Peyer's patch (tissue), 4 donors: ENCODE measurements at places on chromosomes 2 and 18. TPM values are rescaled to one million over a fixed set of nuclear protein-coding genes. Genes with fewer than 3 reads are reported as not detected.

SH3RF3 gene
- total RNA-seq: 5.0 TPM

FOXD4L1 gene
- total RNA-seq: not detected

GRCh38 chr18:42298759-42299675 lies 344.0 kb downstream of the PIK3C3 start:
- peak; percentile 65 for DNase-seq

- DNase-seq: no peak
These were observed 74.9 kb downstream of the USP34 start for GRCh38 chr2:61396005-61396404.

CABLES1 gene
- 28.5 TPM for total RNA-seq

TMEM200C gene
- total RNA-seq: 0.13 TPM

DNA sequence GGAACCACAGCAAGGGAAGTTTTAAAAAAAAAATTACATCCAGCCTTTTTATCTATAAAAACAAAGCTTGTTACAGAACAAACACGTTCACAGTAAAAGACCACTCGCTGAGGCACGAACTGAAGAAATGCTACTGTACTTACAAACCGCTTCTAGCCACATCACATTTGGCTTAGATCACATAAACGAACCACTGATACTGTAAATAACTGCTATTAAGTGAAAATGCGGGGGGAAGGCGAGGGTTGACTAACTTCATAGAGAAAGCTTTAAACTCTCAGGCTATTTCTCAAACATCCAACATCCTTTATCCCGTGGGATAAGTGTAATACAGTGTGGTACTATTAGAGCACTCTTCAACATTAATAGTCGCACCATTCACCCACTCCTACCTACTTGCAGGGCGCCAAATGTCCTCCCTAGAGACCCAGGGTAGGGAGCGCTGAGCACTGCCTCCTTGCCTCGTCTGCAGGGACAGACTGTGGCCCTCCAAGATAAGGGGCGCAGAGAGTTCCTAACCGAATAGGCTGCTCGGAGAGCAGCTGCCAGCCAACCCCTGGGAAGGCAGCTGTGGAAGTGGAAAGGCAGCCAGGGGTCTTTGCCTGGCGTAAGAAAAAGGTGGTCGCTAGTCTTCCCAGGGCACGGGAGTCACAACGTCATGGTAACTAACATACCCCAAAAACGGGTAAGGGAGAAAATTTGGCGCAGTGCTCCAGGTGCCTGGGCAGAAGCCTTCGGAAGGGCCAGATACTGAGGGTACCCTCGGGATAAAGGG lies 854 bp downstream of the GPR155 start:
- peak; percentile 56 for DNase-seq

DNA sequence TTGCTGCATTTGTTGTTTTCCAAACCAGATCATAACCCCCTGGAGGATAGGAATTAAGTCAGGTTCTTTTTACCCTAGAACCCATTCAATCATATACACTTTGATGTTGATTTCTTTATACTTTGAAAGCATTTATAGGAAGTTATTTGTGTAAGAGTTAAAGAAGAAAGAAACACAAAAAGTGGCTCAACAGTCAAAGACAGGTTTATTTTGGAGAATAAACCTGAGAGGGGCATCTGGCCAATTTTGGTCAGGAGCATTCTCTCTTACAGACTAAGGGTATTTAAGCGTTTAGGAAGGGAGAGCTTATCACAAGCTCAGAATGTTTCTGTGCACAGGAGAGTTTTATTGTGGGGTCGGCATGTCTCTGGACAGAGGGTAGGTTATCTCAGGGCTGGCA lies 398.0 kb downstream of the SPAG16 start:
- DNase-seq: no peak

DNA sequence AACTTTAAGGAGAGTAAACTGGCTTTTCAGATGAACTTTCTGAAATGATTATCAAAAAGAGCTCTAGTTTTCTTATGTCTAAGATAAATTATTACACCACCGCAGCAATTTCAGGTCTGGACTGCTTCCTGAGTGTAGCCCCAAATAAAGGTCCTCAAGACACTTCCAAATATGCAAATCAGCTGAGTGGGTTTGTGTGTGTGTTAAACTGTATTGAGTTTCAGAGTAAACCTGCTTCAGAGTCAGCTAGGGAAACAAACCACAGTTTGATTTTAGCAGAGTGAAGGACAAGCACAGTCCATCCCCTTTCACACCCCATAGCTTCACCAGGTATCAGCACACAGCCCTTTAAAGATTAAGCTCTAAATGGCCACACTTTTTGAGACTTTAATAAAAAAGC lies 168.7 kb downstream of the NRXN1 start:
- no peak for DNase-seq

DNA sequence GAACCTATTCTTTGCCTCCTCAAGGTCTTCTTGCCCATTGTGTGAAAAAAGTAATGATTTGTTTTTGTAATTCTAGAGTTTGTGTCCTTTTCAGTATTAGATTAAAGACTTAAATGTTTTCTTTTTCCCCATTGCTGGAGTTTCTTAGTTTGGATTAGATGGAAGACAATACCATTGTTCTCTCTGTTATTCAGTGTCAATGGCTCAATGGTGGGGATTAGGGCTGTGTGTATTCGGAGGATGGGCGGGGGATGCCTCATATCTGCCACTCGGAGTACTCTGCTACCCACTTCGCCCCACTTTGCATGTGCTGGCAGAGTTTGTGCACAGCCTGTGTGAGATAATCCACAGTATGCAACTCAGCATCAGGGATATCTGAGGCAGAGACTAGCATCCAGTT lies 90.1 kb downstream of the KLHL29 start:
- DNase-seq: peak; percentile 6

INHBB gene
- total RNA-seq: 0.95 TPM

GRCh38 chr2:49831698-49832367 lies 677.5 kb upstream of the FSHR start:
- no peak for DNase-seq

TUBA4B gene
- not detected for total RNA-seq

- DNase-seq: no peak
These were observed 44.7 kb downstream of the CMPK2 start for GRCh38 chr2:6820903-6821584.

DNA sequence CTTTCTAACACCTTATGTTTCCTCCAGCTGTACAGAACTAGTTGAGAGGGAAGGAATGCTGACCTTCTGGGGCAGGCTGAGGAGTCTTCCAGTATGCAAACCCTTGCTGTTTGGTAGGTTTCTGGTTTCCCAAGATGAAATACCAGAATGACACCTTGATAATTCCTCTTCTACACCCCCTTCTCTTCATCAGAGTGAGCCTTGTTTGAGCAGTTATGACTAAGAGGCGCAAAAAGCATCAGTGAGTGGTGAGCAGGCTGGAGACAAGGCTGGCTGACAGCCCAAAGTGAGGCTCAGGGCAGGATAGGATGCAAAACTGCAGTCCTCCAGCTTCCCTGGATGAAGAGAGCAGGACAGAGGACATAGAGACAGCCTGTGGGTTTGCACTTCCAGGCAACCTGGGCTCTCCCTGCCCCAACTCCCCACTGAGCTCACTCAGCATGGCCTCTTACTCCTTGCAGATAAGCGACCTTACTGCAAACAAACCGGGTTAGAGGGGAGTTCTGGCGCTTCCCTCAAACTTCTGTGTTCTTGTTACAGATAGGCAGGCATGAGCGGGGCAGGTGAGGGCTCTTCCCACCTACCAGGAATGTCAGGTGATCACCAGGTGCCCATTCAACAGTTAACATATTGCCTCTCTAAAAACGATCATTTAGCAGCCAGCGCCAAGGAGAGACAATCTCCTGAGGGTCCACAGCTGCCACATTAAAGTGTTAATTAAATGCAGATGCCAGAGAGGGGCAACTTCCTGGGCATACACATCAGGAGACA lies 5.4 kb downstream of the MPPE1 start:
- DNase-seq: no peak

CNTNAP5 gene
- not detected for total RNA-seq

GRCh38 chr2:113212245-113213060 lies 38.7 kb downstream of the PSD4 start:
- no peak for DNase-seq

DNA sequence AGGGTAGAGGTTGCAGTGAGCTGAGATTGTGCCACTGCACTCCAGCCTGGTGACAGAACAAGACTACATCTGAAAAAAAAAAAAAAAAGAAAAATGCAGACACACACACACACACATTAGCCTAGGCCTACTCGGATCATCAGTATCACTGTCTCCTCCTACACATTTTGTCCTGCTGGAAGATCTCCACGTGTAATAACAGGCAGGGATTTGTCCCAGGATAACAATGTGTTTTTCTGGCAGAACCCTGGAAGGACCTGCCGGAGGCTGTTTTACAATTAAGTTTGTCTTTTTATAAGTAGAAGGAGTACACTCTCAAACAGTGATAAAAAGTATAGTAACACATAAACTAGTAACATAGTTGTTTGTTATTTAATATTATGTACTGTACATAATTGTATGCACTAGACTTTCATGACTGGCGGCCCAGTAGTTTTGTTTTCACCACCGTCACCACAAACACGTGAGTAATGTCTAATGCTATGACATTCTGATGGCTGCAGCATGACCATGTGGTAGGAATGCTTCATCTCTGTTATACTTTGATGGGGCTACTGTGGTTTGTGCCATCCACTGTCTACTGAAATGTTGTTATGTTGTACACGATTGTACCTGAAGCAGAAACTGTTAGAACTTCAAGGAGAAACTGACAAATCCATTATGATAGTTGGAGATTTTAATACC lies 130.6 kb downstream of the ATP9B start:
- DNase-seq: no peak

RIT2 gene
- total RNA-seq: not detected

GRCh38 chr2:145688156-145688555 lies 1168.2 kb upstream of the ZEB2 start:
- no peak for DNase-seq

GRCh38 chr2:42459296-42459695 lies 34.5 kb downstream of the KCNG3 start:
- no peak for DNase-seq

ST8SIA3 gene
- total RNA-seq: 0.13 TPM

- no peak for DNase-seq
These were observed 1167.9 kb downstream of the DSC3 start for GRCh38 chr18:29874519-29875098.

DNA sequence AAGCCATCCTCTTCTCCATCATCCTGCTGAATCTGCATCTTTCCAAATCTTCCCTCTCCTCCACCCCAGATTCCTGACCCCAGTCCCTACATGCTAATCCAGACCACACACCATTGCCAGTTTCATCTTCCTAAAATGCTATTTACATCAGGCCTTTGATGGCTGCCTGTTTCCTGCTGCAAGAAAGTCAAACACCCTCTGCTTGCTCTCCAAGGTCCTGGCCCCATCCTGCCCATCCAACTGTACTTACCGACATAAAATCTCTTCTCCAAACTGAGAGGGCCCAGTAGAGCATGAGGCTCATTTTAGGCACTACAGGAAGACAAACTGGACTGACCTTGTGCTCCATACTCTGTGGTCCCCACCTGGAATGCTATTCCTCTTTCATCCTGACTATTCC lies 19.0 kb downstream of the ALK start:
- DNase-seq: no peak

DNA sequence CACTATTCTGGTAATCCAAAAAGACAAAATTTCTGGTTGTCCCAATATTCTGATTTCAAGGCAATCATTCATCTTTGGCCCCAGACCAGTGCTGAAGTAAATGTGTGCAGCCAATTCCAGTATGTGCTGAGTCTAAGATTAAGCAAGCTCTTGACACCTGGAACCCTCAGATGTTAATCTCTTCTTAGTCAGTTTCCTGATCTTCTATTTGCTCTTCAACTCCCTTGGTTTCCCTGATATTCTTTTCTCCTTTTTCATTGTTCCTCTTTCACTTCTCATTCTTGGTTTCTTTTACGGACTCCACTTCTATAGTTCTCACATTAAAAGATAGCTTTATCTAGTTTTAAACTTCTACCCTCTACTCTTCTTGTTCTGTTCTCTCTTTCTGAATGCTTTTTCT lies 445.7 kb upstream of the FANCL start:
- no peak for DNase-seq

DNA sequence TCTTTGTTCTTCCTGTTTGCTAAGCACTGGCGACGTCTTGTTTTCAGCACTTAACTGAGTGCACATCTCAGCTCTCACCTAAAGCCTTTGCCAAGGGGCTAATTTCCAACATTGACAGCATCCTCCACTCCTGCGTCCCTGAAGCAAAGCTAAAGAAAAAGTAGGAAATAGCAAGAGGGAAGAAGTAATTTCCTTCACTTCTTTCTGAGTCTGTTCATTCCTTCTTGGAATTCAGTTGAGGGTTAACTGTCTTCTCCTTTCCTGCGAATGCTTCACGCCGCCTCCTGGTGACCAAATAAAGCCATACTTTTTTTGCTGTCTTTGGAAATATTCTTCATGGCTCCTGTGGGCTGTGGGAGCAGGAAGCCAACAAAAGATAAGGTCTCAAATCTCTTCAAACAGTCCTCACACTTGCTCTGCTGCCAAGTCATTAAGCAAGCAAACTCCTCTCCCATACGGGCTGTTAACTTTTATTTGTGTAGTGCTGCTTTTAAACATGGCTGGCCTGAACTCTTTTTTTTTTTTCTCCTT lies 100.9 kb downstream of the DPP10 start:
- peak; percentile 54 for DNase-seq

EN1 gene
- not detected for total RNA-seq

- no peak for DNase-seq
These were observed 34.7 kb downstream of the INO80C start for GRCh38 chr18:35463050-35463449.

- no peak for DNase-seq
These were observed 19.9 kb upstream of the SCLY start for GRCh38 chr2:238040918-238041317.

DNA sequence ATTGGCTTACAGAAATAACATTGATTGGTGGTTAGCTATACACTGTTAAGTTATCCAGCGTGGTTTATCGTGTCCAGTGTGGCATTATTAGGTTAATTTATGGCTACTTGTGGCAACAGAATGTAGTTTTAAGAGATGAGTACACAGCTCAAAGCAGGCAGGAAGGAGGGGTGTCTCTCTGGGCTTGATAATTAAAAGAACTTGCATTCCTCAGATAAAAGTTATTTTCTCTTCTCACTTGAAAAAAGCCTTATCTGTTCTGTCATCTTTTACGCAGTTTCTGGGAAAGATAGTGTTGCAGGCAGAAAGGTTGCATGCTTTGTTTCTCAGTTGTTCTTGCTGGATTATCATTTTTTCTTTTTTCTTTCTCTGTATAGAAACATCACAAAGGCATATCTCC lies 154.4 kb upstream of the COL3A1 start:
- no peak for DNase-seq

NLRC4 gene
- 0.35 TPM for total RNA-seq

NTSR2 gene
- total RNA-seq: not detected

CACNB4 gene
- total RNA-seq: 0.88 TPM

EML6 gene
- 11.0 TPM for total RNA-seq

IL36A gene
- not detected for total RNA-seq

SCN1A gene
- not detected for total RNA-seq

ANKRD39 gene
- total RNA-seq: 16.6 TPM

- DNase-seq: no peak
These were observed 134.0 kb downstream of the HDAC4 start for GRCh38 chr2:239266779-239267287.

DNAJC5G gene
- not detected for total RNA-seq

- DNase-seq: no peak
These were observed 24.4 kb upstream of the THOC1 start for GRCh38 chr18:292271-292670.

TGFA gene
- 42.0 TPM for total RNA-seq

BCL11A gene
- total RNA-seq: 79.0 TPM

GRCh38 chr18:75779450-75779849 lies 351.9 kb upstream of the SMIM21 start:
- no peak for DNase-seq

ASPRV1 gene
- total RNA-seq: 2.4 TPM

GRCh38 chr2:61658841-61659780 lies 121.0 kb upstream of the XPO1 start:
- no peak for DNase-seq
